Activated naive CD4-positive, alpha-beta T cell (primary cell): ENCODE measurements at places on chromosomes 3 and 15.

GRCh38 chr3:151228666-151229040, 25.6 kb upstream of the GPR171 start:
- DNase-seq = no peak

DNA sequence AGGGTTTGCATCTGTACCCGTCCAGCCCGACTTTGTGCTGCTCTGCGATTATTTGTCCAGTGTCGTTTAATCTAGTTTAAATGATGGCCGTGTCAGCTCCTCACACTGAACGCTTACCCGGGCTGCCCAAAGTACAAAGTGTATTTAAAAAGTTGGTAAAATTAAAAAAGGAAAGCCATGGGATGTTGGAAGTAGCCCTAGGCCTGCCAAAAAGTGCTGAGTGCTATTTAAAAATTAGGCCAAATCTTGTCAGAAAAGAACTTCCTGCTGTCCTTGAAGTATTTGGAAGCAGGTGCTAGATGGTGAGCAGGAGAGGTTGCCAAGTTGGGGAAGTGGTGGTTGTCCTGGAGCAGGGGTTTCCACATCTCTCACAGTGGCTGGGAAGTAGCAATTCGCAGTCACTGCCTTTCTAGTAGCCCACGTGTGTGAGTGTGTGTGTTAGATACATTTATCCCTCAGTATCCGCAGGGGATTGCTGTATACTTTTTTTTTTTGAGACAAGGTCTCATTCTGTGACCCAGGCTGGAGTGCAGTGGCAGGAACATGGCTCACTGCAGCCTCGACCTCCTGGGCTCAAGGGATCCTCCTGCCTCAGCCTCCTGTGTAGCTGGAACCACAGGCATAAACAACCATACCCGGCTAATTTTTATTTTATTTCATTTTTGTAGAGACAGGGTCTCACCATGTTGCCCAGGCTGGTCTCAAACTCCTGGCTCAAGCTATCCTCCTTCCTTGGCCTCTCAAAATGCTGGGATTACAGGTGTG, 664 bp downstream of the PPCDC start:
- DNase-seq = no peak

DNA sequence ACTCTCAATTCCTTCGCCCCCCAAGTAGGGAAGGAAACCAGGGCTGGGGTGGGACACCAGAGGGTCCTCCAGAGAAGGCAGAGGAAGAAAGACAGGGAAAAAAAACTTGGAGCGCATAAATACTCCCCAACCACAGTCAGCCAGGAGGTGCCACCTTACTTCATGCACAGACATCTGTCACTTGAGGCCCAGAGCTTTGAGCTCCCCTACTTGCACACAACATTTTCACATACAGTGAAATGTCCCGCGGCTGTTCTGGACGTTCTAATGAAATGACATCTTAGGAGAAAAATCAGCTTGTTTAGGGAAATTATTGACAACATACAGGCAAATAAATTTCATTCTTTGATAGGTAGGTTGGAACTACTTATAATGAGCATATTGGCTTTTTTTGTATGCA, 113.0 kb downstream of the LIPC start:
- no peak for DNase-seq

- DNase-seq = no peak
Measured at GRCh38 chr3:141229132-141229531, 2.5 kb upstream of the PXYLP1 start.

GRCh38 chr3:122982216-122983185, 45.1 kb downstream of the SEMA5B start:
- DNase-seq = no peak

DNA sequence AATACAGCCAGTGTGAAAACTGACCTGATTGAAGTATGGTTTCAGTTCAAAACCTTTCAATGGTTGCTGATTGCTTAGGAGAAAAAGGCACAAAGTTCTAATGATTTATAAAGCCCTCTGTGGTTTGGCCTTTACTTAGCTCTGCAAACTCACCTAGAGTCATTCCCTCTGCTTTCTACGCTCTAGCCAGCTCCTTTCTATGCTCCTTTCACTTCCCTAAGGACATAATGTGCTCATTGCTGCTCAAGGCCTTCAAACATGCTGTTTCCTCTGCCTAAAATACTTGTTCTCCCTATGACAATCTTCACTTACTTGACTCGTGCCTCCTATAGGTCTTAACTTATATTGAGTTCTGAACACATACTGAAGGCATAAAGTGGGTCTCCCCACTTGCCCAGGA, 19.0 kb downstream of the RPL39L start:
- DNase-seq = no peak

GRCh38 chr3:64484289-64484992, 203.4 kb downstream of the ADAMTS9 start:
- DNase-seq = peak; percentile 27

GRCh38 chr15:96392380-96393208, 62.1 kb downstream of the NR2F2 start:
- no peak for DNase-seq

GRCh38 chr3:149738876-149739275, 13.4 kb downstream of the COMMD2 start:
- DNase-seq = no peak
